ENCODE measurements at places on chromosomes 5 and 9.

- DNase-seq, result no peak
These were observed 5.7 kb downstream of the SPARC start for GRCh38 chr5:151680944-151681427.

GRCh38 chr9:129848712-129849441, 13.6 kb downstream of the USP20 start:
- DNase-seq, result no peak

GRCh38 chr5:31476738-31477141, 55.2 kb downstream of the DROSHA start:
- no peak for DNase-seq

- peak; percentile 59 for DNase-seq
These were observed 87.7 kb downstream of the ENTREP1 start for GRCh38 chr9:69412741-69413150.

GRCh38 chr5:86864051-86864450, 246.3 kb downstream of the COX7C start:
- DNase-seq, result no peak

GRCh38 chr9:136174779-136175615, 29.9 kb downstream of the LHX3 start:
- no peak for DNase-seq

GRCh38 chr5:135214897-135215616, 181.0 kb upstream of the PITX1 start:
- no peak for DNase-seq

- DNase-seq, result no peak
These were observed 13.2 kb downstream of the ZCCHC9 start for GRCh38 chr5:81314581-81314980.

- no peak for DNase-seq
These were observed 104.3 kb downstream of the CEMIP2 start for GRCh38 chr9:71663931-71664459.

DNA sequence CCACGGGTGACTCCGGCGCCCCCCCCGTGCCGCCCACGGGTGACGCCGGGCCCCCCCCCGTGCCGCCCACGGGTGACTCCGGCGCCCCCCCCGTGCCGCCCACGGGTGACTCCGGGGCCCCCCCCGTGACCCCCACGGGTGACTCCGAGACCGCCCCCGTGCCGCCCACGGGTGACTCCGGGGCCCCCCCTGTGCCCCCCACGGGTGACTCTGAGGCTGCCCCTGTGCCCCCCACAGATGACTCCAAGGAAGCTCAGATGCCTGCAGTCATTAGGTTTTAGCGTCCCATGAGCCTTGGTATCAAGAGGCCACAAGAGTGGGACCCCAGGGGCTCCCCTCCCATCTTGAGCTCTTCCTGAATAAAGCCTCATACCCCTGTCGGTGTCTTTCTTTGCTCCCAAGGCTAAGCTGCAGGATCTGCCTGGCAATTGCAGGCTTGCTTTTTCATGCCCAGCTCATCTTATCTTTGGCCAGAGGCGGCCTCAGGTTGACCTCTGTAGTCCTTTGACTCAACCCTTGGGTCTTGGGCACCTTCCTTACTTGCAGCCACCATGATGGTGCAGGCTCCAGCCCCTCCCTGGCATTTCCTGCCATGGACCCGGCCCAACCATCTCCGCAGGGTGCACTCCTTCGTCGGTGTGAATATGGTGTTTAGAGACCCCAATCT, 9.8 kb downstream of the CEL start:
- DNase-seq, result no peak

GRCh38 chr5:178429156-178429468, 161.1 kb downstream of the COL23A1 start:
- DNase-seq, result no peak

DNA sequence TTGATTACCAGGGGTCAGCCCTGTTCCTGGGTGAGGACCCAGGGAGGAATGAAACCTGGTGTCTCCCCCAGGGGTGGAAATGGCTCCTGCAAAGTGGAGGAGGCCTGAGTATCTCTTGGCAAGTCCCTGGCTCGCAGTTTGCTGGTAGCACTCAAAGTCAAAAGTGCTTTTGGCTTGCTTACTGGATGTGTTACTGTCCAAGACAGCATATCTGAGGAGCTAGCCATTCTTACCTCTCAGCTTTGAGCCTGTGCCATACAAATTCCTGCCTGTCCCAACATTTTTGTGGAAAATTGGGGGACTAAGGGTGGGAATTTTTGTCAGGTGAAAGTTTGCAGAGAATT, 9.9 kb downstream of the ZNF618 start:
- DNase-seq, result no peak

- DNase-seq, result no peak
These were observed 86.9 kb upstream of the TTC23L start for GRCh38 chr5:34751807-34752736.

DNA sequence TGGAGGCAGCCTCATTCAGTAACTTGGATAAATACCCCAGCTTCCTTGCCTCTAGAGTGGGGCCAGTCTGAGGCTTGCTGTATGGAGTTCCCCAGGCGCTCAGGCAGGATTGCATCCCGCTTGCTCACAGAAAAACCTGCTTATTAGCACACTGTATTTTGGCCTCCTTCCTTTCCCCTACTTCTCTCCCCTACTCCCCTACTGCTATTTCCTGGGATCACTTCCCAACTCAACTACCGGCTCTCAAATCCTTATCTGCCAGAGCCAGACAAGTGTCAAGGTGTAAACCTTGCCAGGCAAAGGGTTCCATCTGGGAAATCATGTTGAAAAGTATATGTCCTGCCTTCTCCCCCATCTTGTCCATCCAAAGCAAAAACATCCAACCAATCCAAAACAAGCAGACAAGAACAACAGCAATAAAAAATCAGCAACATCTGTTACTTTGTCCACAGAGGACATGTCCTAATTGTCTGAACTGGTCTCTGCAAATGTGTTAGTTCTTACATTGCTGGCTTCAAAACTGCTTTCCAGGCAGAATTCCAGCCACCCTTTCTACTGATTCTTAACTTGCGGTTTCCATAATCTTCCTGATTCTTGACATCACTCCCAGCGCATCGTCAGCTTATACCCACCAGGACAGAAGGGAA, 164.1 kb upstream of the SEMA6A start:
- DNase-seq, result no peak

DNA sequence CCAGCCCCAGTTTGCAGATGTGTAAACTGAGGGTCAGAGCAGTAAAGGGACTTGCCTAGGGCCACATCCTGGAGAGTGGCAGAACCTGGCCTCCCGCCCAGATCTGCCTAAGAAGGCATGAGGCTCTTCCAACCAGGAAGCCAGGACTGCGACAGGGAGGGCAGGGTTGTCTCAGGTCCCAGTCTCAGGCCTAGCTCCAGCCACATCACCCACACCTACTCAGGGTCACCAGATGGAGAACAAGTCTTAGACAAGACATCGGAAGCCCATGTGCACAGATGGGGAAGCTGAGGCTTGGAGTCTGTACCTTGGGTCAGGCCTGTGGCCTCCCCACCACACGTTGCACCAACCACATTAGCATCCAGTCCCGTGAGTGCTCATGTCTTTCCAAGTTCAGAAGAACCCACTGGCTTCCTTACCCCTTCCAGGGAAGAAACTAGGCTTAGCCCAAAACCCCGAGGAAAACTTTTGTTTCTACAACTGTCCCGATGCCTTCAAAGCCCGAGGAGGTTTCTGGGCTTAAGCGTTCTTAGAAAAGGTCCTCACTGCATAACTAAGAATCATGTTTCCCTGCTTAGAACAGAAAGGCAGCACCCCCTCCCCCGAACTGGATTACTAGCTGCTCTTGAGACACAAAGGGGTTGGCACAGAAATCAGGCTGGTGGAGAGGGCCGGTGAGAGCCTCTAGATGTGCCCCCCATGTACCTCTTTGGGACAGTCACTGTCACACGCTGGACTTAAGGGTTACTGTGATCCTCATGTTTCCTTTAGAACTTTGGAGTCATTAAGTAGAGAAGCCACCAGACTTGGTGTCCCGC, 2.2 kb downstream of the FAM78A start:
- DNase-seq, result no peak

DNA sequence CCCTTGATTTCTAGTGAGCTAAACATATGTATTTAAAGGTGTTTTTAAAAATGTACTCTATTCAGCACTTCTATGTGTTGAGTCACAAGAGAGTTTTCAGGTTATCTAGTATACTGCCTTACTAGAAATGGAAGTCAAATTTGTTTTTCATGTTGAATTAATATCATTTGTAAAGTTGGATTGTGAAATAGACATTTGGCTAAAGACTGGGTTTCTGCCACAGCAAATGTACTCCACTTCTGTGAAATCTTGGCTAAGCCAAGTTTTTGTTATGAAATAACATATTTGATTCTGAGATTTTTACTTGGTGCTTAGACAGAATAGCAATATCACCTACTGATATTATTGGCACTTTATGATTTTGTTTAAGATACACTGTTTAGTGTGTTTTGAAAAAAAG, 106.0 kb downstream of the CWC27 start:
- no peak for DNase-seq

DNA sequence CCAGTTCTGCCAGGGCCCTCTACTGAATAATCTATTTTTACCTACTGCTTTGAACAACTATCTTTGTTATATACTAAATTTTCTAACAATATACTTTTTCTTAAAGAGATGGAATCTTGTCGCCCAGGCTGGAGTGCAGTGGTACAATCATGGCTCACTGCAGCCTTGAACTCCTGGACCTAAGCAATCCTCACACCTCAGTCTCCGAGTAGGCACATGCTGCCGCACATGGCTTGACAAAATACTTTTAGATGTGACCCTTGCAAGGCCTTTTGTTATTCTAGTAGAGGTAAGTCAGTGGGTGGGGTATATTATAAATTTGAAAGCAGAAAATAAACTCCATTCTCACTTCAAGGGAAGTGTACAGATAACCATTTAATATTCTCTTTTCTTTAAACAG, 7.9 kb downstream of the GOLM1 start:
- DNase-seq, result no peak

- no peak for DNase-seq
These were observed 778.1 kb downstream of the SEMA5A start for GRCh38 chr5:8767746-8768145.

- no peak for DNase-seq
These were observed 71.9 kb downstream of the ITGA1 start for GRCh38 chr5:52859628-52860027.

- DNase-seq, result no peak
These were observed 2.8 kb upstream of the GADD45G start for GRCh38 chr9:89601856-89602562.

DNA sequence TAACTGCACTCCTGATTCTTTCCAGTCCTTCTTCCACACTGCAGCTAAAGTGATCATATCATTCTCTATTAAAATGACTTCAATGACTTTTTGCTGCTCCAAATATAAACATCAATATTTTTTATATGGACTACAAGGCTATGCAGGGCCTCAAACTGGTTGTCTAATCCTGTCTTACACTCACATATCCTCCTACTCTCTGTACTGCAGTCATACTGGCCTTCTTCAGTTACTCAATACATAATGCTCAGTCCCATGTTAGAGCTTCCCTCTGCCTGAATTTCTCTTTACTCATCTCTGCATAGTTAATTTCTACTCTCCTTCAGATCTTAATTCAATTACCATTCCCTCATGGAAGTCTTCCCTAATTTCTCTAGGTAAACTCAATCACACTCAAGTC, 3.4 kb downstream of the MEIKIN start:
- no peak for DNase-seq

- no peak for DNase-seq
These were observed 3.4 kb downstream of the DOLK start for GRCh38 chr9:128943832-128944620.

DNA sequence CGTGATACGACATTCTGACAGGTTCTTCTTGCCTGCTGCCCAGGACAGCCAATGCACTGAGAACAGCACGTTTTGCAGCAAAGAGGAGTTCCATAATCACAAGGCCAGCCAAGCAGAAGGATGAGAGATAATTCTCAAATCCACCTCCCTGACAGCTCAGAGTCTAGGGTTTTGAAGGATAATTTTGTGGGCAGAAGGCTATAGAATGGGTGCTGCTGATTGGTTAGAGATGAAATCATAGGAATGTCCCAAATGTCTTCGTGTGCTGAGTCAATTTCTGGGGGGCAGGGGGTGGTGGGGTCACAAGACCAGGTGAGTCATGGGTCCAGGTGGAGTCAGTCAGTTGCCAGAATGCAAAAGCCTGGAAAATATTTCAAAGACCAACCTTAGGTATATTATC, 175.5 kb upstream of the SLC30A5 start:
- no peak for DNase-seq

- DNase-seq, result no peak
These were observed 42.9 kb upstream of the TDRD7 start for GRCh38 chr9:97368964-97369363.

GRCh38 chr5:123819833-123820232, 307.9 kb downstream of the CSNK1G3 start:
- no peak for DNase-seq

- DNase-seq, result peak; percentile 18
These were observed 3.4 kb downstream of the LMNB1 start for GRCh38 chr5:126780165-126780827.

GRCh38 chr5:143338658-143339366, 64.7 kb downstream of the NR3C1 start:
- no peak for DNase-seq

DNA sequence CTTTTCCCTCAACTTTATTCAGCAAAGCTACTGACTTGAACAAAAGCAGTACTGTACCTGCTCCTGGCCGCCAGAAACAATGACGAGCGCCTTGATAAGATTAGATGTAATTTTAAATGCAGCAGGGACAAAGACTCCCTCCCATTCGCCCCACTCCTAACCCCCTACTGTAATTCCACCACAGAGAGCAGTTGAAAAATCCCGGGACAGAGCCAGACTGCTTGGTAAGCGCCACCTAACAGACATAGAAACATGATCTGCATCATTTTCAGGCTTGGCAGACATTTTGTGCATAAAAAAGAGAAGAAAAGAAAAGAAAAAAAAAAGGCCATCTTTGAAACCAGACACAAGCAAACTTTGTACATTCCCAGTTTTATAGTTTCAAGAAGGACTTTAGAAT, 81.9 kb downstream of the ISL1 start:
- no peak for DNase-seq

DNA sequence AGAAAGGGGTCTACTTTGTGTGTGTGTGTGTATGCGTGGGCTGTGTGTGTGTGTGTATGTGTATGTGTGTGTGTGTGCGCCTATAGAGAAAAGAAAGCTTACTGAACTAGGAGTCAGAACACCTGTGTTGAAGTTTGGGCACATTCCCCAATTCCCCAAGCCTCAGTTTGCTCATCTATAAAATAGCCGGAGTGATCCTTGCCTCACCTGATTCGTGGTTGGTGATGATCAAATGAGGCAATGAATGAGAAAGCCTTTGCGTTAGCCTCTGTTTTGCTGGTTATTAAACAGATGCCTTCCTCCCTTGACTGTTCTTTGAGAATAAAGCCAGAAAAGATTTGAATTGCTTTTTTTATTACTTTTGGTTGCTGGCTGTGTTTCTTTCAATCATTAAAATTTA, 20.6 kb downstream of the ABLIM3 start:
- DNase-seq, result no peak
